ENCODE measurements at places on chromosomes 13 and 19. TPM values are rescaled to one million over a fixed set of nuclear protein-coding genes. Genes with fewer than 3 reads are reported as not detected.

Gene C19orf67
- not detected for polyA plus RNA-seq

Gene TJP3
- polyA plus RNA-seq = 7.4 TPM

Gene LGI4
- polyA plus RNA-seq = 34.8 TPM

Gene TMEM255B
- polyA plus RNA-seq = 24.7 TPM

Gene ZNF426
- polyA plus RNA-seq = 2.6 TPM

Gene ALOX5AP
- 8.7 TPM for polyA plus RNA-seq

Gene ZNF121
- polyA plus RNA-seq = 4.0 TPM

Gene FCHO1
- 0.76 TPM for polyA plus RNA-seq

Gene COL4A2
- polyA plus RNA-seq = 93.5 TPM

Gene DAPK3
- 61.3 TPM for polyA plus RNA-seq

Gene ELSPBP1
- not detected for polyA plus RNA-seq

Gene ZNF726
- polyA plus RNA-seq = 0.39 TPM

Gene NLRP4
- polyA plus RNA-seq = not detected

Gene SLC25A41
- polyA plus RNA-seq = 0.22 TPM

Gene SLC10A2
- not detected for polyA plus RNA-seq

Gene PLIN4
- polyA plus RNA-seq = 135 TPM

Gene ZNF296
- polyA plus RNA-seq = 0.45 TPM

Gene MIR17HG
- 2.4 TPM for polyA plus RNA-seq

Gene IER2
- 190 TPM for polyA plus RNA-seq

Gene ZNF28
- polyA plus RNA-seq = 4.3 TPM

Gene RASGRP4
- 7.0 TPM for polyA plus RNA-seq

Gene NPHS1
- 0.42 TPM for polyA plus RNA-seq

Gene TBC1D17
- polyA plus RNA-seq = 35.7 TPM

Gene MRPS12
- 28.2 TPM for polyA plus RNA-seq

Gene CRB3
- polyA plus RNA-seq = 0.67 TPM

Gene FXYD1
- polyA plus RNA-seq = 45.3 TPM
